Body of pancreas (tissue), 4 donors: ENCODE measurements at places on chromosomes 5 and 9. TPM values are rescaled to one million over a fixed set of nuclear protein-coding genes. Genes with fewer than 3 reads are reported as not detected.

GRCh38 chr5:161051920-161052500 lies 200.0 kb upstream of the ATP10B start:
- no peak for DNase-seq

GRCh38 chr5:55554585-55555202 lies 19.9 kb upstream of the PLPP1 start:
- DNase-seq = no peak

IL3 gene
- total RNA-seq = not detected

- DNase-seq = peak; percentile 74
Measured at GRCh38 chr5:61344187-61344944, 12.3 kb downstream of the ZSWIM6 start.

CEMIP2 gene
- total RNA-seq = 33.0 TPM
